ENCODE measurements at places on chromosomes 2 and 18. TPM values are rescaled to one million over a fixed set of nuclear protein-coding genes. Genes with fewer than 3 reads are reported as not detected.

DPP10 gene
- polyA plus RNA-seq: 23.8 TPM

DNA sequence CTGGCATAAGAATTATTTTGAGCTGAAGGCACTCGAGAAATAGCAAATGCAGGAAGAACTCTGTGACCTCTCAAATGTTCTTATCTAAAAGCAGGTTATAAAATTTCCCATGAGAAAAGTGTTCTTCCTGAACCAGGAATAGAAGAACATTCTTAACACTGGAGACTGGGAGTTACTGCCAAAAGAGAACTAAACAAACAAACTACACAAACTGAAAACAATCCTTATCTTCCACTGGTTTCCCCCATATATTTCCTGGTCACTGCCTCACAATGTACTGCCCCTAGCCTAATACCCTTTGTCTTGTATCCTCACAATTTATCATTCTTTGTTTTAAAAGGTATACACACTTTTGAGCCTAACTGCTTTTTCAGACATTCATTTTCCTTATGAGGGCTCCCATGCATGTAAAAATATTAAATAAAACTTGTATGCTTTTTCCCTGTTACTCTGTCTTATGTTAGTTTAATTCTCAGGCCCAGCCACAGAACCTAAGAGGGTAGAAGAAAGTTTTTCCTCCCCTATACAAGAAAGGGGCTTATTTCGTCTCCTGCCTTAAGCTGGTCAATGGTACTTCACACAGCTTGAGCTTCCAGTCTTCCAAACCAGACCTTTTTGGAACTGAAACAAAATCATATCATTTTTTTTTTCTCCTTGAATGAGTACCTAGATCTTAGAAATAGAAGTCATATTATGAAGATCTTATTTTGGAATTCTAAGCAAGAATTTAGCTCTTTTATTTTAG lies 110.6 kb downstream of the MSTN start:
- no peak for DNase-seq

GRCh38 chr2:70937866-70938585 lies 2.3 kb downstream of the ATP6V1B1 start:
- no peak for DNase-seq

TNFRSF11A gene
- 16.5 TPM for polyA plus RNA-seq

DNA sequence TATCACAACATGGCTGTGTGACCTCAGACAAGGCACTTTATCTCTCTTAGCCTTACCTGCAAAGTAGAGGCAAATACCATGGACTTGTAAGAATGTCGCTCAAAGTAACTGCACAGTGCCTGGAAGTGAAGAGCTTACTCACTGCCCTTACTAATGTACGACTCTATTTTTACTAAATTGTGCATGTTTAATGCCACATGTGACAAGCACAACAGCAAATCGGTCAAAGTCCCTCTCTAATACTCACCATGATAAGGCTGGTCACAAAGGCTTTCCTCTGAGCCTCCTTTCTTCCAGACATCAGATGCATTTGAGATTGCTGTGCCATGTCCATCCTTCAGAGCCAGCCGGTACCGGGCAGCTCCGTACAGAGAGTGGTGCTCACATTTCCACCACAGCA lies 100.4 kb upstream of the CD302 start:
- peak; percentile 33 for DNase-seq

DNA sequence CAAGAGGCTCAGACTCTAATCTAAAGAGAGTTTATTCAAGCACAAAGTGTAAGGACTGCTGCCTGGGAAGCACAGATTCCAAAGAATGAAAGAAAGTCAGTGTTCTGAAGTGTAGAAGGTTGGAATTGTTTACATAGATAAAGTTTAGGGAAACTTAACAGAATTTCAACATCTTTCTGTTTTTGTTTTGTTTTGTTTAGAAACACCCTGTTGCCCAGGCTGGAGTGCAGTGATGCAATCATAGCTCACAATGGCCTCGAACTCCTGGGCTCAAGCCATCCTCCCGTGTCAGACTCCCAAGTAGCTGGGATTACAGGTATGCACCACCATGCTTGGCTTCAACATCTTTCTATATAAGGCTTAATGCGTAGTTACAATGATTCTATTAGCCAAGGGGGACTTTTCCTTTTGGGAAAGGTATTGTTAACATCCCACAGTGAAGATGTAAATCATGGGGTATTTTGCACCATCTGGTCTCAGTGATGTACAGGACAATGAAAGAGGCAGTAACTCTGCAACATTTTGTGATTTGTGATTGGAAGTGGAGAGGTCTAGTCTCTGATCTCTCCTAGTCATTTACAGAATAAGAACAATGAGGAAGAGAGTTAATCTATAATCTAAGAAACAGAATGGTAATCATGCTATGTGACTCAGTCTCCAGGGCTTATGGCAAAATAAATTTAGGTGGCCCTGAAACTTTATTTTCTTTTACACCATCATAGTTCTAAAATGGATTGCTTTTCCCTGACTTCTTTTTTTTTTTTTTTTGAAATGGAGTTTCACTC lies 45.6 kb upstream of the MSH6 start:
- no peak for DNase-seq

- no peak for DNase-seq
Observed at GRCh38 chr18:44582456-44582855, 98.2 kb upstream of the SETBP1 start.

GRCh38 chr2:138373993-138374408 lies 127.6 kb upstream of the SPOPL start:
- peak; percentile 44 for DNase-seq

DNA sequence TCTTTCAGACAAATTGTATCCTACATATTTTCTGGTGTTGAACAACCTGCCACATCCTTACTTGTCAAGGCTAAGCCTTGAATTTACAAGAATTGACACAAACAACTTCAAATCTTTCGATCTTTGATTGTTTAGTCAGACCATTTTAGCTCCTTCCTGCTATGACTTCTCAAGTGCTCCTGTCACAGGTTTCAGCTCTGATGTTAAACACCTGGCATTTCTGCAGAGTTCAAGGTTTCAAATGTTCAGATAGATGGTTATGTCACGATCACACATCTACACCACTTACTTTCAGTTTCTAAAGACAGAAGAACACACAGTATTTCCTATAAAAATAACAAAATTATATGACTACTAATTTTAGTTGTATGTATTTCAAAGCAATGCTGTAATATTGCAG lies 84.0 kb downstream of the RND3 start:
- peak; percentile 74 for DNase-seq

UCN gene
- polyA plus RNA-seq: 1.8 TPM

- DNase-seq: peak; percentile 6
Observed at GRCh38 chr2:190119257-190119656, 56.7 kb upstream of the MSTN start.

RTP5 gene
- not detected for polyA plus RNA-seq

GRCh38 chr2:238919307-238919706 lies 71.4 kb downstream of the TWIST2 start:
- DNase-seq: no peak

DNA sequence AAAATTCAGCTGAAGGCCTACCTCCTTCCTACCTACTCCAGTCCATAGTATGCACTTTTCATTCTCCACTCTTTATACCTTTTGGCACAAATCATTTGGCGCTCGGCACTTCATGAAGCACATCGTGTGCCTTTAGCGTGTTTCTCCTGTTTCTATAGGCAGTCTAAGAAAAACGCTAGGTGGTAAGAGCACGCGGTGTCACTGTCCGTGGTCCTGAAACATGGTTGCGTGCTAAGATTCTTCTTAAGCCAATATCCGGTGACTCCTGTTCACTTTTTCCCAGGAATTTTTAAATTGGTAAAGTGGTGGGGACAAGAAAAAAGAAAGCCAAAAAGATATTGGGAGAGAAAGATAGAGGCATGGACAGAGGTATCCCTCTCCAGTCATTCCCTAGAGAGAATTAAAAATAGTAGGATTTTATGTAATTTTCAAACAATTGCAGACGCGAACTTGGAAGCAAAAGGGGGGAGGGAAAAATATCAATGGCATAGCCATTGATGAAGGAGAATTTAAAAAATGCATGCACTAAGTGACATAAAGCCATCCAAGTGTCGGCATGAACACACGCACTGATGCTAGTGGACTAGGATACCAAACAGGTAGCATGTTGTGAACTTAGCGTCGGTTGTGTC lies 1.4 kb upstream of the CTNNA2 start:
- peak; percentile 62 for DNase-seq

- DNase-seq: no peak
Observed at GRCh38 chr2:191839918-191840804, 6.7 kb downstream of the CAVIN2 start.

GRCh38 chr2:56266761-56267414 lies 83.1 kb downstream of the CCDC85A start:
- DNase-seq: no peak

- DNase-seq: no peak
Observed at GRCh38 chr2:100185105-100185504, 42.7 kb upstream of the AFF3 start.

DNA sequence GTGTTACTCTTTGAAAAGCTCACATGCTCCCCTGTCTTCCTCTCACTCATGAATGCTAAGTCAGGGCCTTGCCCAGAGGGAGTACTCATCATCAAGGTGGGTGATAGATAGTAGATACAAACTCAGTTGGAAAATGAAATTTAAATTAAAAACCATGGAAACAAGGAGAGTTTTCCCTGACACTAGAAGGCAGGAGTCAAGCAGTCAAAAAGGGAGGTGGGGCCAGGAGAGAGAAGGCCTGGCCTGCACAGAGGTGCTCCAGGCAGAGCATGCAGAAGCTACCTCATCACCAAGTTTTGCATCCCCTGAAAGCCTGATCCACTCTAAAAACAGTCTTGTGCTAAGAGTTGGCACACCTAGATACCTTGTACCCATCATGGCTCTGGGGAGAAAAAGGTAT lies 143.7 kb downstream of the MYO5B start:
- DNase-seq: no peak

- DNase-seq: no peak
Observed at GRCh38 chr2:218567797-218568189, 358 bp downstream of the USP37 start.

- DNase-seq: no peak
Observed at GRCh38 chr2:42495234-42495581, 1.4 kb upstream of the KCNG3 start.

- DNase-seq: no peak
Observed at GRCh38 chr2:236101311-236101950, 66.8 kb downstream of the GBX2 start.

CFC1 gene
- polyA plus RNA-seq: 0.18 TPM

DNA sequence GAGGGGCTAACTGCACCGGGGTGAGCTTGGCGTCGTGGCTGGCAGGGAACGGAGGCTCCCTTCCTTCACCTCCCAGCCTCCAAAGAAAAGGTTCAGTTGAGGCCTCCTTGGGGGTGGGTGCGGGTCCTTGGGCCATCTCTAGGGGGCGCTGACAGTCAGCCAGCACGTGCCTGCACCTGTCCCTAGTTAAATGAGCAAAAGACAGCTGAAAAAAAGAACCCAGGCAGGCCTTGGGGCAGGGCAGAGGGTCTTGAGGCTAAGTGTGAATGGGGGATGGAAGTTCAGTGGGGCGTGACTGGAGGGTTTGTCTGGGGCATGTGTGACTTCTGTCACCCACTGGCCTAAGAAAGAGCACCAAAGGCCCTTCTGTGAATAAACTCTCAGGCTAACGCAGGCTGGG lies 56.4 kb downstream of the ZFP36L2 start:
- peak; percentile 73 for DNase-seq

- DNase-seq: no peak
Observed at GRCh38 chr2:39858677-39859076, 79.6 kb upstream of the THUMPD2 start.

CNOT9 gene
- 12.4 TPM for polyA plus RNA-seq

DNA sequence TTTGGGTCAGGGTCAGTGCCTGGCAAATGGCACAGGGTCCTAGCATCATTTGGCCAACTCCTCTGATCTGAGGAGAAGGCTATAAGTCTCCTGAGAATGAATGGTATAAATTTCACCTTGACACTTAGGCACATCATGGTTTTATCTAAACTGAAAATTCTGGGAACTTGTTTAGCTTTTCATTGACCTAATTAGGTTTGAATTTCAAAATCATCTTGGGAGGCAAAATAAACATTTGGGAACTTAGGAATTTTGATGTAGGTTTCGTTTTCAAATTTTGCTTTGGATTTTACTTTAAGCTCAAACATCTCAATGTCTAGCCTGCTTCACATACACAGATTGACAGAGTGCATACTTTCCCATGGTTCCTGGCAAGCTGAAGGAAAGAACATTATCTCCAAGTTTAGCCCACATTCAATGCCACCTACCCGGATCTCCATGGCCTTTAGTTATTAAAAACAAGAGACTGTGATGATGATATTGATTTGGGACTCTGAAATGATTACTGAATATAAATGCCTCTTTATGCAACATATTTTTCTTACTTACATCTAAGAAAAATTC lies 44.5 kb downstream of the MYOM1 start:
- DNase-seq: no peak

ACVR1 gene
- polyA plus RNA-seq: 2.2 TPM

ASXL2 gene
- 1.6 TPM for polyA plus RNA-seq

ACTG2 gene
- 64.4 TPM for polyA plus RNA-seq

TEX261 gene
- polyA plus RNA-seq: 9.8 TPM

GRCh38 chr2:203748331-203749126 lies 42.1 kb downstream of the CD28 start:
- DNase-seq: no peak

- no peak for DNase-seq
Observed at GRCh38 chr18:44682201-44682870, 1.6 kb downstream of the SETBP1 start.

HOXD8 gene
- polyA plus RNA-seq: 1.9 TPM

DNA sequence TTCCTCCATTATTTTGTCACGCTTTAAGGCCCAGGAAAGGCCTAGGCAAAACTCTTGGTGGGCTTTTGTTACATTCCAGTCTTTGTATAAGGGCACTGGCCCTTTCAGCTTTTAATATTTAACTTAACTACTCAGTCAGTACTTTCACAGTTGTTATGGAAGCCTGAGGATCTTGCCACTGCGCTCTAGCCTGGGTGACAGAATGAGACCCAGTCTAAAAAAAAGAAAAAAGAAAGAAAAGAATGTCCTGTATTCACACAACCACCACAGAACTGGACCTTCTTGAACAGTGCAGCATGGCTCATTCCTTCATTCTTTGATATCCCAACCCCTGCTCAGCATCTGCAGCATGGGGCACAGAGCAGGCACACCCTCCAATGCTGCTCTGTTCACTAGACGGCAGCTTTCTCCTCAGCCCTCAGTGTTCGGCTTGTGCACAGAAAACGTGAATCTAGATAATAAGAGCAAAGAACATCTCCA lies 93.4 kb upstream of the MSH2 start:
- DNase-seq: no peak

SLC16A14 gene
- not detected for polyA plus RNA-seq

GRCh38 chr18:69755856-69756496 lies 191.7 kb downstream of the CD226 start:
- DNase-seq: no peak

GAREM2 gene
- polyA plus RNA-seq: 1.1 TPM

AQP12A gene
- 1.2 TPM for polyA plus RNA-seq

GRCh38 chr2:209734805-209735204 lies 36.8 kb upstream of the UNC80 start:
- no peak for DNase-seq

- DNase-seq: no peak
Observed at GRCh38 chr2:189293164-189293563, 113.6 kb upstream of the COL5A2 start.

- no peak for DNase-seq
Observed at GRCh38 chr2:186135686-186136085, 350.4 kb upstream of the ZC3H15 start.
